ENCODE measurements at places on chromosomes 1 and 21. TPM values are rescaled to one million over a fixed set of nuclear protein-coding genes. Genes with fewer than 3 reads are reported as not detected.

SPATA17 gene
- total RNA-seq: 0.09 TPM

GRCh38 chr1:53367503-53368313 lies 39.8 kb upstream of the LRP8 start:
- no peak for DNase-seq

AK2 gene
- 169 TPM for total RNA-seq

FNDC7 gene
- total RNA-seq: not detected

DNA sequence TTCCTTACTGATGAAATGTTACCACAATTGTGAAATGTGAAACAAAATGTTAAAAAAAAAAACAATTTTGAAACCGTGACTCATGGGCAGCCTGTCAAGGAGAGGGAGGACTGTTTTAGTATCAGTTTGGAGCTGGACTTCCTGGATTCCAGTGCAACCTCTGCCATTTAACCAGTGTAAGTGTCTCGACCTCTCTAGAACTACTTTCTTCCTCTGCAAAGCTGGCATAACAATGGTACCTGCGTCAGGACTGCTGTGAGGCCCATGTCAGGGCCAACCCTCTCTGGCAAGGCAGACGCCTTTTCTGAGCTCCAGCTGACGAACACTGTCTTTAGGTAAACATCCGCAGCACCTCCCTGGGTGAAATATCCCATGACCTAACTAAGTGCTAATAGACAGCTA lies 20.9 kb downstream of the URB1 start:
- peak; percentile 75 for DNase-seq

DNA sequence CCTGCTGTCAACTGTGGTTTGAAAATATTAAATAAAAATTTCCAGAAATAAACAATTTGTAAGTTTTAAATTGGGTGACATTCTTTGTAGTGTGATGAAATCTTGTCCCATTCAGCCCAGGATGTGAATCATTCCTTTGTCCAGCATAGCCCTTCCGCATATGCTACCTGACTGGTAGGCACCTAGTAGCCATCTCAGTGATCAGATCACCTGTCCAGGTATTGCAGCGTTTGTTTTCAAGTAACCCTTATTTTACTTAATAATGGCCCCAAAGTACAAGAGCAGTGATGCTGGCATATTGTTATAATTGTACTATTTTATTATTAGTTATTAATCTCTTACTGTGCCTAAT lies 351.6 kb upstream of the B3GALT2 start:
- no peak for DNase-seq

SH2D1B gene
- 0.13 TPM for total RNA-seq

DNA sequence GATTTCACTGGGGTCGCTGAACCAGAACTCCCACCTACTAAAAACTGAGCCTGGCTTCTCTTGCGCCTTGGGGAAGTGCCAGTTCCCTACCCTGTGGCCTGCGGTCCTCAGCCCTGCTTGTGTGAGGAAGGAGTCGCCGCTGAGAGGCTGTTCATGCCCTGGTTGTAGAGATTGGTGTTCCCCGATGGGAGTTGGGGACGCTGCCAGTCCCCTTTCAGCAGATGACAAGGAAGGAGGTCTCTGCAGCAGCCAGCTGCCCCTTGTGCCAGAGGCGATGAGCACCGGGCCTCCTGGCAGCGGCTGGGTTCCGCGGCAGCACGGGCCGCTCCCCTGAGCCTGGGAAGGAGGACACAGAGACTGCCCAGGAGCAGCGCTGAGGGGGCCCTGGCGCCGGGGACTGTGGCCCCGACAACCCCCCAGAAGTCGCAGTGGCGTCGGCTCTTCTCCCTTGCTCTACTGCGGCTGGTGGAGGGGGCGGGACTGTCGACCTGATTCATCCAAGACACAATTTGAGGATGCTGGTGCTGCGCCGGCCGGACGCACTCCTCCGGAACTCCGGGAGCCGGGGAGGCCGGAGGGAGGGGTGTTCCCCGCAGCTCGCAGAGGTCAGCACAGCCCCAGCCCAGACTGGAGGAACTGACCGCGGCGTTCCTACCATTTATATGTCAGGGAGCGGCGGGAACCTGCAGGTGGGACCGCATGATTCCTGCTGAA lies 12.0 kb upstream of the ADORA3 start:
- peak; percentile 58 for DNase-seq

CHIT1 gene
- total RNA-seq: 0.14 TPM

- DNase-seq: no peak
Measured at GRCh38 chr1:22845398-22845935, 127.2 kb downstream of the LACTBL1 start.

DNA sequence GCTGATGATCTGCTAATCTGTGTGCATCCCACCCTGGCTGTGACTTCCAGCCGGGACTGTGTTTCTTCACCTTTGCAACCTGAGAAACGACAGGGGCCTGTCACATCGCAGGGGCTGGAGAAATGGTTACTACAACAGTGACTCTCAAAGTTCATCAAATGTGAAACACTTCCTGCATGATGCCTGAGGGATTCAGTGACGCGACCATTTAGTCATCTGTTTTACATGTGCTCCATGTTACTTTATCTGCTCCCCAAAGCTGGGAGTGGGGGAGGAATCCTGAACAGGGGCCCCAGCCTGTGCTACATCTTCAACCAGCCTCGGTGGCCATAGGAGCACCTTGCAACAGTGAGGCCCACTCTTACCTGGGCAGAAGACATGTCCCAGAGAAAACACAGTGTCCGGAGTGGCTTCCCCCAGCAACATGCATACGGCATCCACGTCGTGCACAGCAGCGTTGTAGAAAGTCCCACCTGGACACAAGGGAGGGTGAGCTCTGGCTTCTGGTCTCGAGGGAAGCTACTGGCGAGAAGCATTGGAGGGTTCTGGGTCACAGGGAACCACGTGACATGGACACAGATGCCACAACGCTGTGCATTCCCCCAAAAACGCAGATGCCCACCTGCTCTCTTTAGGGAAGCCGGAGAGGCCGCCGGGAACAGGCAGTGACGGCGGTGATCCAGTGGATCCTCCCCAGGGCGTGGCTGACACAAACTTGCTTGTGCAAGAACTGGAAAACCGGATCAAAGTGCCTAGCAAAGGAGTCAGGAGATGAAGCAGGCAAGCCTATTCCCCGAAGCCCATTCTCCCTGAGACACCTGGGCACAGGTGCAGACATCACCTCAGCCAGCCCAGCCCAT lies 9.6 kb upstream of the CCDC27 start:
- DNase-seq: no peak

CDC42BPA gene
- total RNA-seq: 38.4 TPM

- DNase-seq: no peak
Measured at GRCh38 chr1:111202366-111202706, 1.9 kb upstream of the DENND2D start.

TRIM67 gene
- total RNA-seq: 0.09 TPM

GRCh38 chr1:239931341-239931740 lies 160.3 kb upstream of the FMN2 start:
- no peak for DNase-seq

All from adrenal gland (tissue), 19 donors.